Endodermal cell (in vitro differentiated cells): ENCODE measurements at places on chromosomes 16 and 17. TPM values are rescaled to one million over a fixed set of nuclear protein-coding genes. Genes with fewer than 3 reads are reported as not detected.

MYCBPAP gene
- 1.3 and 3.5 TPM in 2 replicates for total RNA-seq

TIMP2 gene
- total RNA-seq: 30.8 to 36.9 TPM (median 36.5 TPM) in 3 replicates

TEKT5 gene
- not detected in 2 replicates for total RNA-seq

PMFBP1 gene
- total RNA-seq: 1.7 and 2.1 TPM in 2 replicates

SNAI3 gene
- 2.1 and 2.5 TPM in 2 replicates for total RNA-seq

KRT13 gene
- total RNA-seq: not detected in 2 replicates

CCDC43 gene
- total RNA-seq: 32.2 to 38.1 TPM (median 34.8 TPM) in 3 replicates

RAP1GAP2 gene
- total RNA-seq: 18.0 to 38.7 TPM (median 30.8 TPM) in 3 replicates

B9D1 gene
- 42.1 to 43.3 TPM (median 42.8 TPM) in 3 replicates for total RNA-seq

HYDIN gene
- 6.4 and 7.0 TPM in 2 replicates for total RNA-seq

SLC5A2 gene
- total RNA-seq: 0.22 to 1.2 TPM in 2 of 3 replicates, not detected in the other

NECAB2 gene
- total RNA-seq: 2.7 and 4.7 TPM in 2 replicates

NUBP1 gene
- 25.3 and 26.3 TPM in 2 replicates for total RNA-seq

MVP gene
- 8.0 to 15.3 TPM (median 8.5 TPM) in 3 replicates for total RNA-seq

MSI2 gene
- total RNA-seq: 85.8 and 114 TPM in 2 replicates

TP53TG3C gene
- total RNA-seq: not detected in 2 replicates

SYCE1L gene
- total RNA-seq: 9.2 and 13.6 TPM in 2 replicates

POLR2C gene
- total RNA-seq: 64.2 and 72.0 TPM in 2 replicates
